ENCODE measurements at places on chromosomes 2 and 18.

DNA sequence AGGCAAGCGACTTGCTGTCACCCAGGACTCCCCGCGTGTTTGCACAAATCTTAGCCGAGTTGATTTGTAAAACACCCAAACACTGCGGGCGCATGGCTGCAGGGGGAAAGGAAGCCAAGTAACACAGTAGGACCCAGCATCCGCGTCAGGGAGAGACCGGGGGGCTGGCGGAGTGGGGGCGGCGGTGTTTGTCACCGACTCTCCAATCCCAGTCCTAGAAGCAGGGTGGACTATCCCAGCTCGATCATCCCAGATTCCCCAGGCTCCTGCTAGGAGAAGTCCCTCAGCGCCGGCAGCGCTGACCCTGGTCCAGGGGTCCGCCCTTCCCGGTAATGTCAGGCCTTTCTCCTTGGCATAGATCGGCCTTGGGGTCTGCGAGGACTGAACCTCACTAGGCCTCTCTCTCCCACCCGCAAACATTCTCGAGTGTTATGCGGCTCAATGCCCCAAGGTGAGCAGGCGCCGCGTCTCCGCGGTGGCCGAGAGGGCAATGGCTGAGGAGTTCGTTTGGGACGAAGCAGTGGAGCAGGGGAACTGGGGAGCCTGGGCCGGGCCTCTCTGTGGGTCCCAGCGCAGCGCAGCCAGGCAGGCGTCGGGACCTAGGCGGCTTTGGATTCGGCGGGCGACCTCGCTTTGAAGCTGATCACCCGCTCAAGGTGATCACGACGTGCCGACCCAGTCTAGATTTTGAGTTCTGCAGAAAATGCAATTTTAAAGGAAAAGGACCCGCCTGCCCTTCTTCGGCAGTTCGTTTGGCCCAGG lies 1.5 kb upstream of the GDF7 start:
- no peak for DNase-seq

DNA sequence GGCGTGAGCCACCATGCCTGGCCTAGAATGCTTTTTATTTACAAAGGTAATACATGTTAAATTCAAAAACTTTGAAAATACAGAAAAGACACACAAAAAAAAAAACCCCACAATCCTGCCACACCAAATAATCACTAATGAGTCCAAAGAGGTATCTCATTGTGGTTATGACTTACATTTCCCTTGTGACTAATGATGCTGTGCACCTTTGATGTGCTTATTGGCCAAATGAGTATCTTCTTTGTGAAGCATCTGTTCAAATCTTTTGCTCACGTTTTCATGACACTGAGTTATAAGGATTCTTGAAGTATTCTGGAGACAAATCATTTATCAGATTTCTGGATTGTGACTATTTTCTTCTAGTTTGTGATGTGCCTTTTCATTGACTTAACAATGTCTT lies 6.4 kb upstream of the NLRC4 start:
- DNase-seq = no peak

DNA sequence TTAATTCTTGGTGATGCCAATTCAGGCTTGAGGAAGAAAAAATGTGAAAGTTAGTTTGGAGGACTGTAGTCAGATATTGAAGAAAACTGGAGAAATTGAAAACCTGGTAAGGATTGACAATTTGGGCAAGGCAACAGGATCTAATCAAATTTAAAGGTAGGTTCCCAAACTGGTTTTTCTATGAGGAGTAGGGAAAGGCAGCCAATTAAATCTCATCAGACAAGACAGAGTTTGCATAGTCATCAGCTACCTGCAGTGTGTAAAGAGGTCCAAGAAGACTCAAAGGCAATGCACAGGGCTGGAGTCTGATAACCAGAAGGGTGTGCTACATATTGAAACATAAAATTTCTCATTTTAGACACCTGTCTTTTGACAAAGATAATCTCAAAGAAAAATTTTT lies 16.0 kb upstream of the CAB39 start:
- no peak for DNase-seq

- peak; percentile 29 for DNase-seq
Measured at GRCh38 chr18:13447621-13448334, 229.2 kb downstream of the LDLRAD4 start.

- no peak for DNase-seq
Measured at GRCh38 chr2:162538967-162539366, 195.0 kb downstream of the GCA start.

DNA sequence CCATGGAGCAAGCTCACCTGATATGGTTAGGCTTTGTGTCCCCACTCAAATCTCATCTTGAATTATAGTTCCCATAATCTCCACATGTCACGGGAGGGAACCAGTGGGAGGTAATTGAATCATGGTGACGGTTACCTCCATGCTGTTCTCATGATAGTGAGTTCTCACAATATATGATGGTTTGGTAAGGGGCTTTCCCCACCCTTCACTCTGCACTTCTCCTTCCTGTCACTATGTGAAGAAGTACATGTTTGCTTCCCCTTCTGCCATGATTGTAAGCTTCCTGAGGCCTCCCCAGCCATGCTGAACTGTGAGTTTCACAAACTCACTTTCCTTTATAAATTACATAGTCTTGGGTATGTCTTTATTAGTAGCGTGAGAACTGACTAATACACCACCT lies 435.7 kb upstream of the ID2 start:
- DNase-seq = no peak

DNA sequence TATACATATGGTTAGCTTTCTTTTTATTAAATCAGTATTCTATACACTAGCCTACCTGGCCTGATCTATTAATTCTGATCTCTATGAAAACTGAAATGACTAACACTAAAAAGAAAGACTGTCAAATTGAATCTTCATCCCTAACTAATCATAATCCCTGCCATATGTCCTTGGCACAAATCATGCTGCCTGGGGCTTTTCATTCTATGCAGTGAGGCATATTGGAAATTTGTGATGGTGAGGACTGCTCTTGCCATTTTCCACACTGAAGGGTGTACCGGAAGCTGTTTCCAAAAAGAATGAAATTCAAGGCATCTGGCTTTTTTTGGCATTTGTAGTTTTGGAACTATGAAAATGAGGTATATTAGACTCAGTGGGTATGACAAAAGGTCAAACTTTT lies 39.7 kb downstream of the RAPGEF4 start:
- DNase-seq = no peak

GRCh38 chr2:27703638-27704341 lies 40.1 kb downstream of the SLC4A1AP start:
- peak; percentile 57 for DNase-seq

DNA sequence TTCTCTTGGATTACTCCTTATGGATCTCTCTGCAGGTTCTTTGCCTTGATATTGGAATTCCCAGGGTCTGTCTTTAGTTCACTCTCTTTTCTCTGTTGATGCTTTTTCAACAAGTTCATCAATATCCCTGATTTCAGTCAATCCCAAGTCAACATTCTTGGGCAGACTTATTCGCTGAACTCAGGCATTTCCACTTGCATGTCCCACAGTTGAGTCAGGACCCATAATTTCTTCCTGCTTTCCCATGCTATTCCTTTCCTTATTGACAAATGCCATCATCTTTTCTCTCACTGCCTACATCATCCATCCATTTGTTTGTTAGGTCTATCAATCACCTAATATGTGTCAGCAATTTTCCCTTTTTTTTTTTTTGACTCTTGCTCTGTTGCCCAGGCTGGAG lies 11.6 kb downstream of the GPD2 start:
- no peak for DNase-seq

DNA sequence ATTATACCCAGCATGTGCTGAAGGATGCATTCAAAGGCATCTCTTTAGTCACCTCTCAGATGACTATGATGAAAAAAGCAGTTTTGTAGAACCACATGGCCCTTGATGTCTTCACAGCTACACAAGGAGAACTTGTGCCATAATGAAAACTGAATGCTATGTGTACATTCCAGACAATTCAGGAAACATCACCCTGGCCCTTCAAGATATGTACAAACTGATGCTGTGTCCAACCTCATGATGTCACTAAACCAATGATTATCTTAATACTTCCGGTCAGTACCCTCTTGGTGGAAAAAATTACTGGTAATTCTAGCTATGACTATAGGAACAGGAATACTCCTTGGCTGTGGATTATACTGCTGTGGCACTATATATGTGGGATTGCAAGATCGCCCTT lies 20.0 kb downstream of the DUSP11 start:
- DNase-seq = no peak

- DNase-seq = no peak
Measured at GRCh38 chr2:30948130-30948529, 140.9 kb upstream of the CAPN13 start.

DNA sequence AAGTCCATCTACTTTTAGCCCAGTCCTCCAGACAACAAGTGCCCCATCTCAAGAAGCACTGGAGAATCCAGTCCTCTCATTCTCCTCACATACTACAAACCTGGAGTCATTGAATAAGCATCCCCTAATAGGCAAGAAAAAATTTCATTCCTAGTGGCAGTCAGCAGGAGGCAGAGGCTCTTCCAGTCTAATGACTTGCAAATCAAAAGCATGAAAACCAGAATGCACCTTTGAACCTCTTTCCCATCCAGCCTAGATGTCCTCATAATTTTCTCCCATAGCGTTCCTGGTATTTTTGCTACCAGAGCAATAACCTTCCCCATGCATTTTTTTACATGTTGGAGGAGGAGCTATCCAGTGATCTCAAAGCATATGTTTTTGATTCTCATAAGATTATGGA lies 252.6 kb downstream of the TTC32 start:
- no peak for DNase-seq

- DNase-seq = peak; percentile 93
Measured at GRCh38 chr2:97740590-97741182, 27.3 kb downstream of the ZAP70 start.

GRCh38 chr2:105143467-105144151 lies 97.9 kb upstream of the GPR45 start:
- no peak for DNase-seq

GRCh38 chr2:28339516-28340175 lies 53.0 kb upstream of the FOSL2 start:
- DNase-seq = no peak

DNA sequence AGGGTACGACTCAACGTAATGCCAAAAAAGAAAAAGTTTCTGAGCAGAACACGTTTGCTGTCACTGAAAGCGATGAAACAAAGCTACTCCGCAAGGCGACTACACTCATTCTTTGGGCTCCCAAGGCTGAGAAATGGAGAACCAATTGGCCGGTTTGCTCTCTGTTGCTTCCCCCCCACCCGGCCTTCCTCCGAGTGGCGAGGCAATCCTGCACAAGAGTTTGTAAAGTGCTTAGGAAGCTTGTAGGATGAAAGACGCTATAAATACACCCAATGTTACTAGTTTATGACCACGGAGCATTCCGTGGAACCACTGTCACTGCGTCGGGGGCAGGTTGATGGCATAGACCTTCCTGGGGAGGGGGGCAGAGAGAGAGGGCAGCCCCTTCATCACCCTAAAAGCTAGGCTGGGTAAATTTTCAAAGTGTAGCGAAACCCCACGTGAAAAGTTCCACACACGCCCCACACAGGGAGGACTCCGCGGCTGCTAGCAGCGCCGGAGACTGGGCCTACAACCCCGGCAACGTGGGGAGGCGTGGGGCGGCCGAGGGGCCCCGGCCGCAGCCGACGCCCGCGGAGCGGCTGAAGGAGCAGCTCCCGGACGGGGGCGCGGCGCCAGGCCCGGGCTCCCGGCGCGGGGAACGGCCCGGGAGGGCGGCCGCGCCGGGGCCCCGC lies 915 bp downstream of the CUL3 start:
- no peak for DNase-seq

DNA sequence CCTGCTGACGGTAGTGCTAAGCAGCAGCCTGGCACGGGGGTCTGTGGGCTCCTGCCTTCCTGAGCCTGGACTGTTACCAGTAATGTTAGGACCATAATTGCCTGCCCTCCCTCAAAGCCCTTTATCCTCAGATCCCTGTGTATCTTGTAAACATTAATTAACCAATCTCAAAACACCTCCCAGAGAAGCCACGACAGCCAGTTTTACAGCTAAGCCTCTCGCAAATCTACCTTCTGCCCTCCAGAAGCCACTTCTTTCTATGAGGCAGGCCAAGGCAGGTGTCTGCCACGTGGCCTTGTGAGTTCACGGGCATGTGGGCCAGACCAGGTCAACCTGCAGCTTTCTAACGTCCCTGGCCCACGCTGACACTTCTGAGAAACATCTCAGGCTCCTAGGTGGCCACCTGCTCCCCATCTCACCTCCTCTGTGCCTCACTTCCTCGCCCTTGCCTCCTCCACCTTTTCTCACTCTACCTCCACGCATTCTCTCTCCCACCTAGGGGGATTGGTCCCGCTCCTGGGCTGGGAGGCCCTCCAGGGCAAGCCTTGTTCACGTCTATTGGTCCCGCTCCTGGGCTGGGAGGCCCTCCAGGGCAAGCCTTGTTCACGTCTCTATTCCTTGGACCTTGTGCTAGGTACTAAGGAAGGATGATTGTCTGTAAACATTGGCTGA lies 64.3 kb downstream of the EDAR start:
- DNase-seq = no peak

GRCh38 chr2:56211048-56211447 lies 27.3 kb downstream of the CCDC85A start:
- no peak for DNase-seq

DNA sequence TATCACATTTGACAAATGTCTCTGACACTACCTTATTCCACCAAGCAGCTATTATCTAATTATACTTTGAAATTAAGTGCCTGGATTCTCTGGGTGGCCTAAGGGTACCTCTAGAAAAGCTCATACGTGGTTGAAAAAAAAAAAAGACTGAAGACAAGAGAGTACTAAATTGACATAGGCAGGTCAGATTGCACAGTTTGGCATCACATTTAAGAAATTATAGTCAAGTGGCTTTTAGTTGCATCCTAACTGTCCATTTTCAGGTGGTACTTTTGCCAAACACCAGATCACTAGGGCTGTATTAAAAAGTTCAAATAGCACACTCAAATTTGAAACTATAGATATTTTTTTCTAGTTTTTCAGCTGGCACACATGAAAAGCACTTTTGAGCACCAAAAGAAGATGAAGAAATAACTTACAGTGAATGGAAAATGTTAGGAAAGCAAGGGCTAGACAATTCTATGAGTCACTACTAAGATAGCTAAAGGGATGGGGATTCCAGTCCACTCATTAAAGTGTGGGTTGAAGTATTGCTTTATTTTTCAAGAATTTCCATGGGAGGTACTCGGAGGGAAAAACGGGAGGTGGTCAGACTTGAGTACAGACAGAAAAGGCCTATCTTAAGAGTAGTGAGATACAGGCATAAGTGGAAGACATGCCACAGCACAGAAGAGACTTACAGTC lies 106.5 kb upstream of the COL5A2 start:
- DNase-seq = no peak

- no peak for DNase-seq
Measured at GRCh38 chr2:129876541-129876940, 102.9 kb upstream of the RAB6C start.

- DNase-seq = no peak
Measured at GRCh38 chr2:199734011-199734410, 117.0 kb downstream of the FTCDNL1 start.

DNA sequence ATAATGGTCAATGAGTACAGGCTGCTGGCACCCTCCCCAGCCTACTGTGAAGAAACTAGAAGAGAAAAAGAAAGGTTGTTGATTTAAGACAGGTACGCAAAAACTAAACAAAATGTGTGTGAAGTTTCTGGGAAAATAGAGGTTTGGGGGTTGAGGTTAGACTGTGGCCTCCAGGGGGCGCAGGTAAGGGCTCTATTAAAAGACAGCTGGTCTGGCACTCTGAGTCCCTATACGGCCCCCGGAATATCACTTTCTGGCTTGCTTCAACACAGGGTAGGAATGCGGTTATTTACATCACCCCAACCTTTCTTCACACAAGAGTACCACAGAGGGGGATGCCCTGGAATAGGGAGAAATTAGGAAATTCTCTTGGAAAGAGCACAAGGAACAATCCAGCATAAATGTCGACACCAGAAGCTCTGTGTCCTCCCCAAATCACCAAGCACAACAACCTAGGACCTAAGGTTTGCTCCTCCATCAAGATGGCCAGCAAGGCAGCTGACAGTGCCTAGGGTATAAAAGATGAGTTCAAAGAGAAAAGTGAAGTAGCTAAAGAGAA lies 480.8 kb upstream of the KLHL29 start:
- no peak for DNase-seq

Measured in NCI-H1417 treated with DMSO at 0.1 percent for 48 hours (cell line).